ENCODE measurements at places on chromosomes 16 and 17. TPM values are rescaled to one million over a fixed set of nuclear protein-coding genes. Genes with fewer than 3 reads are reported as not detected.

EFCAB3 gene
- not detected for total RNA-seq

MARVELD3 gene
- total RNA-seq = not detected

KRT39 gene
- total RNA-seq = not detected

KRT14 gene
- not detected for total RNA-seq

TAT gene
- total RNA-seq = not detected

BCL6B gene
- 8.8 TPM for total RNA-seq

NPIPB6 gene
- total RNA-seq = not detected

KCNH6 gene
- not detected for total RNA-seq

CACNG1 gene
- not detected for total RNA-seq

TLCD1 gene
- total RNA-seq = 2.4 TPM

C1QTNF8 gene
- not detected for total RNA-seq

TIMP2 gene
- total RNA-seq = 95.5 TPM

CCL5 gene
- 2.6 TPM for total RNA-seq

TMEM238L gene
- total RNA-seq = not detected

CDH1 gene
- total RNA-seq = 0.13 TPM

CRHR1 gene
- total RNA-seq = not detected
